ENCODE measurements at places on chromosomes 5 and 9.

GRCh38 chr9:27715651-27716050 is 142.4 kb upstream of the C9orf72 start:
- DNase-seq = no peak

DNA sequence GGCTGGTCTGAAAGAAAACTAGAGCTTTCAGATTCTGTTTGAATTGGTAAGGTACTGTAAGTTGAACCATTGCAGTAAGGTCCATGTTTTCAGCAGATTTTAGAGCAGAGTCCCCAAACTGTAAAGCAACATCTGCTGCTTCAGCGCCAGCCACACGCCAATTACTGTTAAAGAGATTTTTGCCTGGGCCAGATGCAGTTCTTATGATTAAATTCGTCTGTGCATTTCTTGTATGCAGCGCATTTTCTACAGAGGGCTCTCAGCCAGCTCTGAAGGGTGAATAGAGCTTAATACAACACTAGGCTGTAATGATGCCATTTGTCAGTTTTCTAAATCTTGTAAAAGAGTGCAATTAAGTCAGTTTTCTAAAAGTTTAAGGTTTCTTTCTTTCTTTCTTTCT is 246.3 kb downstream of the COX7C start:
- DNase-seq = no peak

DNA sequence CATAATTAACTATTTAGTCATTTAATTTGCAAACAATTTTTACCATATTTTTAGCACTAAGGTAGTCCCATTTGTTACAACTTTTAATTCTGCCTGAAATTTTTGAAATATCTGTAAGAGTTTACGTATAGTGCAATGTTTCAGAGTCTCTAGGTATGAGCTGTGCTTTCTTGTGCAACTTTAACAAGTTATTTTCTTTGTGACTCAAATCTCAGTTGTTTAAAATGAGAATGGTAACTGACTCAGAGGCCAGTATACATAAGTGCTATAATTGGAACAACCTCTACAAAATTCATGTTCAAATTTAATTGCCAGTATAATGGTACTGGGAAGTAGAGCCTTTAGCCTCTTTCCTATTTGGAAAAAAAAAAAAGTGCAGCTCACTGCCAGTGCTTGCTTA is 14.2 kb upstream of the ZNF883 start:
- DNase-seq = no peak

DNA sequence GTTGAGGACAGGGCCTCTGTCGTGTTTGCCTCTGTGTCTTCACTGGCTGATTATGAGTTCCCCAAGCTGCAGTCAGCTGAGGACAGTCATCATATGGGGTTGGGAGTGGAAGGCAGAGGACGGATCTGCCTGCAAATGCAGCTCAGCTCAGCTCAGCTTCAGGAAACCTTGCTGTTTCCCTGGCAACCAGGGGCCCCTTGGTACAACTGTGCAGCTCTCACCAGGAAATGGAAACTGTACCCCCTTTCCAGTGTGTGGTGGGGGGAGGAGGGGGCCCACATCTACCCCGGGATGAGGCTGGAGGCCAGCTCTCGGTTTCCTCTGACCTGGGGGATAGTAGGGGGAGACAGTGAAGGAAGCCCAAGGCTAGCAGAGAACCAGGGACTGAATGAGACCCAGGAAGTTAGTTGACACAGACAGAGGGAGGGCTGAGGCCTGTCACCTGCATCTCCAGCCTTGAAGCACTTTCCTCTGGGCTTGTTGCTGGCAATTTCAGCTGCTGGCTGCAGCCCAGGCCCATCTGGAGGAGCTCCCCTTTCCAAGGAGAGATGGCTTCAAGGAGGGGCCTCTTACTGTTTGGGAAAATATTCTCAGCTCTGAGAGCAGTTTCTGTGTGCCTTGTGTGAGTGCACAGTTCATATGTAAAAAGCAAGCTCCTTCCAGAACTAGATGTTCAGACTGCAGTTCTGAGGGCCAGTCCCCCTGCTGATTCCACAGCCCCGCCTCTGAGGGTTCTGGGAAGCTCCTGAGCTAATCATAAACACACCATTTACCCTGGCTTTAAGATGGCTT is 6.9 kb downstream of the ANXA6 start:
- peak; percentile 82 for DNase-seq

GRCh38 chr5:93510626-93511380 is 70.2 kb downstream of the NR2F1-AS1 start:
- no peak for DNase-seq

- no peak for DNase-seq
Measured at GRCh38 chr9:3014178-3014577, 170.3 kb upstream of the PUM3 start.

GRCh38 chr5:1468247-1468612 is 23.0 kb upstream of the SLC6A3 start:
- no peak for DNase-seq

GRCh38 chr5:82918311-82919031 is 158.7 kb downstream of the TMEM167A start:
- no peak for DNase-seq

DNA sequence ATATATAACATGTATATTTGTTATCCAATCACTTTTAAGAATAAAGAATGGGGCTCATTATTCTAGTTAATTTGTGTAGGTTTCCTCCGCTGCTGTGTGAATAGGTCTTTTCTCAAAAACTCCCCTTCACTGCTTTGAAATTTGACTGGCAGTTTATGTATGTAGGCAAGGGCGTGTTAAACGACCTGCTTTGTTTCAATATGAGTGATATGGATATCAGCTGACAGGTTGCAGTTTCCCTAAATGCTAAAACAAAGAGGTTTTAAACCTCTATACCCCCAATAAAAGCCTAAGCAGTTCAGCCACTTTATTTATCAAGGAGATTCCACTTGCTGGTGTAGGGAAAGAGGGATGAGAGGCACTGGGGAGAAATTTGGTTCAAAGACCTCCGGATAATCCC is 159.6 kb downstream of the TMEM167A start:
- no peak for DNase-seq

Data from central memory CD4-positive, alpha-beta T cell (primary cell).